Activated CD8-positive, alpha-beta memory T cell treated with anti-CD3 and anti-CD28 coated beads, Interleukin-2, amount 10 ng/mL, durations not matched to agents 7 days and 5 days (primary cell): ENCODE measurements at places on chromosomes 5 and 9.
A peak's percentile ranks its signal among the peaks of the same experiment; 100 is the strongest.

DNA sequence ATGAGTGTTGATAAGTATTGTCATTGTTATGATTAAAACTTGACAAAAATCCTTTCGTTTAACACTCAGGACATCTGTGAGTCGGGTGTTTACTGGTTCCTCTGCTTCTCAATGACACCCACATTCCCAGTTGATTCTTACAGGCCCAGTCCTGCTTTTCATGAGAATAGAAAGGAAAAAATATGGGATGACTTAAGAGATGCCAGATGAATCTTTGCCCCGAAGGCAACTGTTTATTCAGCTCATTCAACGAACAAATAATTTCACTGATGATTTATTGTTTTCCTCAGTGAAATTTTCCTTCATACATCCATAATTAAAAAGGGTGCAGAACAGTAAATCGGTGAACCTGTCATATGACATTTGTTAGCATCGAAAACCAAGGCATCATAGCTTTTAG, 452.4 kb upstream of the WWC1 start:
- DNase-seq: no peak
- H3K27me3 ChIP-seq: no peaks in the 10 kb centered on the region
- H3K4me1 ChIP-seq: no peaks in the 10 kb centered on the region
- no peak overlapping the region for H3K27ac ChIP-seq
- H3K36me3 ChIP-seq: no peaks in the 10 kb centered on the region

DNA sequence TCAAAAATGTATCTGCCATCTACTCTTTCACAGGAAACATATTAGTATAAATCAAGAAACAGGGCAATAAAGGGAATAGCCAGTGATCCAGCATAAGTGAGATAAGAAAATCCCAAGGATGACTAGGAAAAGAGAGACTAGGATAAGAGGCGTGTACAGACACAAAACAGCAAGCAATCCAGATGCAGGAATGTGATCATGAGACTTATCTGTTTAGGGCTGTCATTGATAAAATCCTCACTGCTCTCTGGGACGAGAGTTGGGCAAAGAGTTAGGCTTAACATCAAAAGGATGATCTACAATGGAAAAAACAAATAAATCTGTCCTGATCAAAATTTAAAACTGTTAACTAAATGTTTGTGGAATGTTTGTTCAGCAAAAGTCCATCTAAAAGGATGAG, 1156.8 kb upstream of the C9orf72 start:
- H3K4me1 ChIP-seq: no peaks in the 10 kb centered on the region
- DNase-seq: no peak
- H3K36me3 ChIP-seq: no peaks in the 10 kb centered on the region

DNA sequence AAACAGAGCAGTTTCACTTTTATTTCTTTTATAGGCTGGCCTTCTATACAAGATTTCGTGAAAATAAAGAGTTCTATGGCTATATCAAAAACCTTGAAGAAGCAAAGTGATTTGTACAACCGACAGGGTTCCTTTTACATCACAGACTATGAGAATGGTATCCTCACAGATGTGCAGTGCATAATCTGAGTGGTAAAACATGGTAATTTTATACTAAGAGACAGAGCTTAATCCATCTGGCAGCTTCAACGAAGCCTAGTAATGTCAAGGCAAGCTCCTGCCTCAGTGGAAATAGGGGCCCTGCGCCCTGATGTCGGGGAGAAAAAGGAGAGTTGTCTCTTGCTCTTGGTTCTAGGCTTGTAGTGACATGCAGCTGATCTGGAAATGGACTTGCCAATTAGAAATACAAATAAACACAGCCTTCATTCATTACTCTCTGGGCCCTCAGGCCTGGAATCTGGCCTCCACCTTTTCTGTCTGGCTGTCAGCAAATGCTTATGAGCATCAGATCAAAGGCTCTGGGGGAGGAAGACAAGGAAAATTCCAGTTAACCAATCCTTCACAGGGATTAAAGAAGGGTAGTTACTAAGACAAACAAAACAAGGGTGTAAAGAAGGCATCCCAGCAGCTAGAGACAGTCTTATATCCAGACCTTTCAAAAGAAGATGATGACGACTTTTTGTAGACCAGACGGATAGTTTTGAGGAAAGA, 33.6 kb upstream of the TRIM32 start:
- H3K4me3 ChIP-seq: no peak overlapping the region
- H3K4me1 ChIP-seq: no peaks in the 10 kb centered on the region
- H3K27me3 ChIP-seq: no peaks in the 10 kb centered on the region
- no peaks in the 10 kb centered on the region for H3K36me3 ChIP-seq
- no peak overlapping the region for H3K27ac ChIP-seq

DNA sequence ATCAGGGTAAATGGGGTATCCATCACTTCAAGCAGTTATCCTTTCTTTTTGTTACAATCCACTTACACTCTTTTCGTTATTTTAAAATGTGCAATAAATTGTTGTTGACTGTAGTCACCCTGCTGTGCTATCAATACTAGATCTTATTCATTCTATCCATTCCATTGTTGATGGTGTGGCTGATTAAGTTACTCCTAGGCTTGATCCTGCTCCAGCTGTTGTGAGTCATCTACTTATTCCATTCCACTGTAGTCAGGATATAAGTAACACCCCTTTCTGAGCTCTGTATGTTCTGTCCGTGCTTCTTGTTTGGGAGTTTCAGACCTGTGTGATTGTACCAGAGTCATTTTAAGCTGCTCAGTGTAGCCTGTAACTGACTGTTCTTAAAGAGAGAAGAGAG, 122.5 kb upstream of the RUSC2 start:
- no peaks in the 10 kb centered on the region for H3K4me1 ChIP-seq
- H3K27ac ChIP-seq: no peak overlapping the region
- no peaks in the 10 kb centered on the region for H3K36me3 ChIP-seq
- no peak for DNase-seq

DNA sequence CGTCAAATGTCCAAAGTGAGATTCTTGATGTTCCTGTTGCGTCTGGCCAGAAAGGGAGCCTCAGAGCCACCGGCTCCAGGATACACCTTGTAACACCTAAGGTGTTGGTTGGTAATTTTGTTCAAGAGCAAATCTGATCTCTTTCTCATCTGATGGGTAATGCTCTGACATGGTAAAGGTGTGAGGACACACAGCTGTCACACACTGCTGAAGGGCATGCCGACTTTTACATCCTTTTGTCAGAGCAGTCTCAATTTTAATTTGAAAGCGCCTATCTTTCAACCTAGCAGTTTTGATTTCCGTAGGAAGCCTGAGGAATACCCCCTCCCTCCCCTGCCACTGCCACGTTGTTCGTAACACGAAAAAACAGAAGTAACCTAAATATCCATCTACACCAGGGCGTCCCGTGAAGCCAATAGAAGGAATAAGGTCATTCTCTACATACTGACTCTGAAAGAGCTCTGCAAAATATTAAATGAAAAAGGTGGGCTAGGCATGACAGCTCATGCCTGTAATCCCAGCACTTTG, 57.4 kb downstream of the TSTD2 start:
- no peaks in the 10 kb centered on the region for H3K36me3 ChIP-seq
- peaks cover 12% of the 10 kb centered on the region for H3K27me3 ChIP-seq
- H3K27ac ChIP-seq: no peak overlapping the region
- peaks cover 15% of the 10 kb centered on the region for H3K4me1 ChIP-seq
- peak; percentile 21 for DNase-seq
